ENCODE measurements at places on chromosomes 7 and 10. TPM values are rescaled to one million over a fixed set of nuclear protein-coding genes. Genes with fewer than 3 reads are reported as not detected.

The GIMAP6 gene
- under 0.01 TPM for total RNA-seq

The OPALIN gene
- total RNA-seq, result not detected

GRCh38 chr10:94131885-94132284, 138.2 kb downstream of the PLCE1 start:
- H3K4me1 ChIP-seq, result peaks cover 2% of the 10 kb centered on the region
- peak; percentile 74 for DNase-seq
- no peaks in the 10 kb centered on the region for H3K27me3 ChIP-seq

- no peaks in the 10 kb centered on the region for H3K4me1 ChIP-seq
- H3K4me3 ChIP-seq, result no peak overlapping the region
- no peaks in the 10 kb centered on the region for H3K27me3 ChIP-seq
- H3K36me3 ChIP-seq, result no peaks in the 10 kb centered on the region
- DNase-seq, result no peak
- H3K27ac ChIP-seq, result no peak overlapping the region
Measured at GRCh38 chr10:117728087-117728486, 185.5 kb downstream of the EMX2 start.

GRCh38 chr10:130766071-130766470, 545.5 kb downstream of the TCERG1L start:
- H3K4me3 ChIP-seq, result no peak overlapping the region
- H3K27me3 ChIP-seq, result no peaks in the 10 kb centered on the region
- no peak overlapping the region for H3K27ac ChIP-seq
- H3K36me3 ChIP-seq, result no peaks in the 10 kb centered on the region

DNA sequence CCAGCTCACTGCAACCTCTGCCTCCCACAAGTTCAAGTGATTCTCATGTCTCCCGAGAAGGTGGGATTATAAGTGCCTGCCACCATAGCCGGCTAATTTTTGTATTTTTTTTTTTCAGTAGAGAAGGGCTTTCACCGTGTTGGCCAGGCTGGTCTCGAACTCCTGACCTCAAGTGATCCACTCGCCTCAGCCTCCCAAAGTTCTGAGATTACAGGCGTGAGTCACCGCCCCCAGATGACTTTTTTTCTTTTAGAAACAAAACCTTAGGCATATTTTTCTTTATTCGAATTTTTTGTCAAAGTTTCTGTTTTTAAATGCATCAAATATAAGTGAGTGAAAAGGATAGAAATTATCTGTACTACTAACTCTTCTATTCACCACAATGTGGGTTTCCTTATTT, 113.1 kb downstream of the LRRC4 start:
- H3K36me3 ChIP-seq, result no peaks in the 10 kb centered on the region
- no peak overlapping the region for H3K27ac ChIP-seq
- peaks cover under 1% of the 10 kb centered on the region for H3K4me1 ChIP-seq
- DNase-seq, result no peak
